Thoracic aorta (tissue), 2 donors: ENCODE measurements at places on chromosomes 11 and 22. TPM values are rescaled to one million over a fixed set of nuclear protein-coding genes. Genes with fewer than 3 reads are reported as not detected.

- H3K27me3 ChIP-seq, result no peaks in the 10 kb centered on the region
- peaks cover 26% of the 10 kb centered on the region for H3K4me1 ChIP-seq
- H3K27ac ChIP-seq, result peak overlapping the region; percentile 93
- peak; percentile 38 for DNase-seq
- no peaks in the 10 kb centered on the region for H3K36me3 ChIP-seq
Measured at GRCh38 chr22:26884921-26885320, 227.5 kb downstream of the MIAT start.

- H3K4me3 ChIP-seq, result peak overlapping the region; percentile 51
- H3K27me3 ChIP-seq, result no peaks in the 10 kb centered on the region
- no peak for DNase-seq
- H3K27ac ChIP-seq, result peak overlapping the region; percentile 100
Measured at GRCh38 chr11:75557666-75558494, 4.2 kb upstream of the SERPINH1 start.

GRCh38 chr22:47238690-47239473, 476.4 kb downstream of the TBC1D22A start:
- no peak overlapping the region for H3K27ac ChIP-seq
- no peaks in the 10 kb centered on the region for H3K4me1 ChIP-seq
- DNase-seq, result no peak
- H3K27me3 ChIP-seq, result no peaks in the 10 kb centered on the region
- H3K4me3 ChIP-seq, result no peak overlapping the region
- no peaks in the 10 kb centered on the region for H3K36me3 ChIP-seq

DNA sequence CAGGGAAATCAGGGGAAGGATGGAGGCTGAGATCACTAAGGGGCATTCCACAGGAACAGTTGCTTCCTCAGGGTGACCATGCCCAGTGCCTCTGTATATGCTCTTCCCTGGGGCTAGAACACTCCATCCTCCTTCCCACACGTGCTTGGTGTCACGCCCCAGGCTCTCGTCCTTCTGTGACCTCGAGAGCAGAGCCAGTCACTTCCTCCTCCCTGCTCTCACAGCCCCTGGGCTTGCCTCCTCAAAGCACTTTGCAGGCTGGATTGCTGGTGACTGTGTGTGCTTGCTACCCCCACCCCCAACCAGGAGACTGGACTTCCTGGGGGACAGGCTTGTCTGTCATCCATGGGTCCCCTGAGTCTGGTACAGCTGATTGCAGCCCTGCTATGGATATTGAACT, 56.5 kb upstream of the AMPD3 start:
- peaks cover 4% of the 10 kb centered on the region for H3K4me1 ChIP-seq
- H3K4me3 ChIP-seq, result no peak overlapping the region
- H3K27ac ChIP-seq, result no peak overlapping the region
- H3K27me3 ChIP-seq, result no peaks in the 10 kb centered on the region
- no peak for DNase-seq
- no peaks in the 10 kb centered on the region for H3K36me3 ChIP-seq

DNA sequence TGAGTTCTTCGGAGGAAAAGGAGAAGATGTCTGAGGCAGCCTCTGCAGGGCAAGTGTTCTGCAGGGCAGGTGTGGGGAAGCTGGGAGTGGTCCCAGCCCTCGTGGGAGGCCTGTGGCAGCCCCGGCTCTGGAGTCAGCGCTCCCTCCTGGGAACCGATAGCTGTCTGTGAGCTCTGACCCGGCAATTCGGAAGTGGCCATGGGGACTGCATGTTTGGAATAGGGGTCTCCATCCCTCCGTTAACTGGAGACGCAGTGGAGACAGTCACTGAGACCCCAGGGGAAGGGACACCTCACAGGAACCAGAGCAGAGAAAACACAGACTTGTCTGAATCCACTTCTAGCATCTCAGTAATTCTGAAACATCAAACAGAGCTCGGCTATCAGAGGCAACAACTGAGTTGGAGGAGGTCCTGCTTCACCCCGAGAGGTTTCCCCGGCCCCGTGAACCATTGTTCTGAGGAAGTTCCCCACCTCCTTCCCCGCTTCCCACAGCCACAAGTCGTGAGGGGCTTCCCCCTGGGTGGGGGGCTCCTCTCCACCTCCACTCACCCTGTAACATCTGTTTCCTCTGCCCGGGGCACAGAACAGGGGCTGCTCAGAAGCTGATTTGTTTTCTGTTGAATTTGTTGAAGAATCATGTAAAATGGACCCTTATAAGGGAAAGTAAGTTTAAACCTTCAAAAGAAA, 99.6 kb downstream of the BRD1 start:
- no peak for DNase-seq
- H3K36me3 ChIP-seq, result no peaks in the 10 kb centered on the region
- no peaks in the 10 kb centered on the region for H3K4me1 ChIP-seq
- no peak overlapping the region for H3K4me3 ChIP-seq
- H3K27ac ChIP-seq, result no peak overlapping the region

DNA sequence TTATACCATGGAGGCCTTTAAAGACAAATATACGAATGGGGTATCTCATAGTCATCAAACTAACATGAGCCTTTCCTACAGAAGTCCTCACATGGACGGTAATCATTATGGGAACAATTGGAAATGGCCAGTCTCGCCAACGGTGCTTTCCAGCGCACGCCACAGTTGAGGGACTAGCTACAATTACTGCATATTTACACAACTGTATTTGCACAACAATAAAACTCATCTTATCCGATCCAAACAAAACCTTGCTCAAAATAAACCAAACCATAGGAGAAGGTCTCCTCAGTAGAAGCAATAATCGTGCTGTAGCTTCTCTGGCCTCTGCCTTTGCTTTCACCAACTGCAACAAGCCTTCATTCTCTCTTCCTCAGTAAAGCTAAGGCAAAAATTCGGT, 5.9 kb downstream of the CADM1 start:
- H3K27me3 ChIP-seq, result no peaks in the 10 kb centered on the region
- peaks cover 13% of the 10 kb centered on the region for H3K4me1 ChIP-seq
- H3K36me3 ChIP-seq, result no peaks in the 10 kb centered on the region
- no peak for DNase-seq

DNA sequence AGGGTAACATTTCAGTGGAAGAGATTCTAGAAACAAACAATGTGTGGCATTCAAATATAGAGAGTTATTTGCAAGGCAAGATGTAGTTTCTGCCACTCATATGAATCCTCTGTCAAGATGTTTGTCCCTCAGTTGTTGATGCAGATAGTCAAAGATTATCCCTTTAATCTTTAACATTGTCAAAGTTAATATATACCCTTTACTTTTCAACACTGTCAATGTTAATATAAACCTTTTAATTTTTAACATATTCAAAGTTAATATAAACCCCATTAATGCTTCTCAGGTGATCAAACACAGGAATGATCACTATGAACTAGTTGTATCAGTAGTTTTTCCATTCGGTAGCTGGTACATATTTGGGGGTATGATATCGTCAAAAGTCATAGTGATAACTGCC, 51.9 kb upstream of the PICALM start:
- no peaks in the 10 kb centered on the region for H3K27me3 ChIP-seq
- peaks cover 14% of the 10 kb centered on the region for H3K4me1 ChIP-seq
- no peaks in the 10 kb centered on the region for H3K36me3 ChIP-seq

DNA sequence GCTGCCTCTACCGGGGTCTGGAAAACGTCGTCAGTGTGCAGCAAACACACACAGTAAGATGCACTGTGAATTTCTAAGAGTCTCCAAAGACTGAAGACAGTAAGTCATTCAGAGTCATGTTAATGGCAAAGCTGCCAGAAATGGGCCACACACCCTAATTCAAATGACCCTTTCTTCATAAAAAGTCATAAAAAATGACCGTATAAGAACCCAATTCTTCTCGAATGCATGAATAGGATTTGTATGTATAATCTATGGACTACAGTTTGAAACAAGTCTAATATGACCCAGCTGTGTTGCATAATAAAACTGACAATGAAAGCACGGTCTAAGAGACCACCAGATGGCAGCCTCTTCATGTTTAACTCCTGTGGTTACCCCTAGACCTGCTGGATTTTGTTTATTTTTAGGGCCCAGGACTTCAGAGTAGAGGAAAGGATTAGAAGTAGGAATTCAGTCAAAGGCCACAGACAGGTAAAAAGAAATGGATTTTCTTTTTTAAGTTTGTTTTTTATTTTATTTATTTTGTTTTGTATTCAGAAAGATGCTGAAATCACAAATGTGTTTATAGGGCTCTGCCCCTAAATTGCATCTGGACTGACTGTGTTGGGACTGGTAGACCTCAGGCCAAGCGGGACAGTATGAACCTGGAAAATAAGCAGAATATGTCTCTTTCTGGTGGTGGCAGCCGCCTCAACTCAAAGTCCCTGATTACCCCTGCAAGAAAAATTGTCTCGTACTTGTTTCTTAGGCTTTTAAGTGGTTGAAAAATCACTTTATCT, 32.1 kb upstream of the SLC5A12 start:
- no peak overlapping the region for H3K27ac ChIP-seq
- no peak overlapping the region for H3K4me3 ChIP-seq
- DNase-seq, result peak; percentile 7
- peaks cover 30% of the 10 kb centered on the region for H3K4me1 ChIP-seq
- H3K27me3 ChIP-seq, result no peaks in the 10 kb centered on the region

GRCh38 chr11:8389029-8389996, 125.6 kb upstream of the LMO1 start:
- no peaks in the 10 kb centered on the region for H3K36me3 ChIP-seq
- H3K27ac ChIP-seq, result no peak overlapping the region
- H3K4me3 ChIP-seq, result peak overlapping the region; percentile 55
- no peaks in the 10 kb centered on the region for H3K27me3 ChIP-seq
- DNase-seq, result no peak

- H3K27me3 ChIP-seq, result no peaks in the 10 kb centered on the region
- no peak for DNase-seq
- no peak overlapping the region for H3K4me3 ChIP-seq
- no peaks in the 10 kb centered on the region for H3K4me1 ChIP-seq
- H3K36me3 ChIP-seq, result no peaks in the 10 kb centered on the region
Measured at GRCh38 chr11:67545280-67545679, 22.0 kb upstream of the CABP2 start.

DNA sequence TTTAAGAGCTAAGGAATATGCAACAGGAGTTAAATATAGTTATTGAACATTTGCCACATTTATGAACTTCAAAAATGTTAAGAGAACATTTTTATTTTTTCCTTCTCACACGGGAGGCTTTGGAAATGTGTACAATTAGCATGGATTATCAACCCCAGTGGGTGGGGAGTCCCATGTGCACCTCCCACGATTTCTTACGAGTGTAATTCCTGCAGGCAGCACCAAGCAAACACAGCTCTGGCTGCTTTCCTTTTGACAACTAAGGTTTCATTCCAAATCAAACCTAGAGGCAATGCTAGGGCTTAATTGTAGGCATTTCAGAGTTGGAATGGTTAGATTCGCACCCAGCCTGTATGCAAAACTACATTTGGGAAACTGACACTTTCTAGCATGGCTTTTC, 460.9 kb downstream of the METTL15 start:
- H3K4me3 ChIP-seq, result no peak overlapping the region
- H3K27ac ChIP-seq, result no peak overlapping the region
- DNase-seq, result no peak
- H3K4me1 ChIP-seq, result peaks cover 16% of the 10 kb centered on the region

DNA sequence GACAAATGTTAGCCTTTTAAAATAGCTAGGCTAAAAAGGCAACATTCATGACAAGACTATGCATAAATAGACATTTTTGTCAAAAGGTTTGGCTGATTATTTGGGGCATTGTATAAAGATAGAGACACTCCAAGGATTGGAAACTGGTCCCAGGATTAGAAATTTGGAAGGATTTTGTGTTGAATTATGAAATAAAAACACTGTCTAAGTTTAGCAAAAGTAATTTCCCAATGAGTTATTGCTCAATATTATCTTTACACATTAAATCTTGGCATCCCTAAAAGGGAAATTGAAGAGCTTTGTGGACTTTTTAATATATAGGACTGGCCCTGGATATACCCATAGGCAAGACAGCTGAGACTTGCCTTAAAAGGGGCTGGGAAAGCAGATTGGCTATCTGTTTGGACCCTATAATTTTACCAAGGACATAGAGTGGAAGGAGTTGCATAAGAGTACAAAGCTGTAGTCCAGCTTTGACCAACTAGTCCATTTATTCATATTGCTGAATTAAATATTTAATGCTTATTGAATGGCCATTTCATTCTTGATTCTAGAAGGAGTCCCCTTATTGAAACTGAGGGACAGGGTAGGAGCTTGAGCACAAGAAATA, 382.7 kb downstream of the METTL15 start:
- no peaks in the 10 kb centered on the region for H3K36me3 ChIP-seq
- peaks cover 4% of the 10 kb centered on the region for H3K4me1 ChIP-seq
- DNase-seq, result no peak
- H3K4me3 ChIP-seq, result no peak overlapping the region
- no peak overlapping the region for H3K27ac ChIP-seq

DNA sequence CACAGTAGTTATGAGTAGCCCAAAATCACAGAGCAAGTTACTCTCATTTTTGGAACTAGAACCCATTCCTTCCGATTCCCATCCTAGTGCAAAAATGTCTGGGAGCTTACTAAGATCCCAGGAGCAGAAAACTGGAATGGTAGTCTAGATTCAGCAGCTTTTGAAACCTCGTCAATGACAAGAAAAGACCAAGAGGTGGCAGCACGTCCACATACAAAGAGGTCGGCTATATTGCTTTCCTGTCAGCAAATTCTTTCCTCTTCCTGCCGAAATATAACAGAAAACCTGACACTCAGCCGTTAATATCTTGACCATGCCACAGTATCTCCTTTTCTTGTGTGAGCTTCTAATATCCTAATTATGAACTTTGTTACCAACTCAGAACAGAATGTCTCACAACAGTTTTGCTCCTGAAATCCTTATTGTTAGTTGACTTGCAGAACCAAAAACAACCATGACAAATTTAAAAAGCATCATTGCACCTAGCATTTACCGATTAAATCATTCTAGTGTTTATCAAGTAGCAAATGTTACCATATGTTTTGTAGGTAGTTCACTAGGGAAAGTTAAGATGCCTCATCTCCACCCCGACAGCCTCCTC, 92.8 kb upstream of the OR9G4 start:
- no peaks in the 10 kb centered on the region for H3K4me1 ChIP-seq
- H3K36me3 ChIP-seq, result no peaks in the 10 kb centered on the region
- H3K4me3 ChIP-seq, result no peak overlapping the region
- H3K27ac ChIP-seq, result no peak overlapping the region
- H3K27me3 ChIP-seq, result no peaks in the 10 kb centered on the region
- no peak for DNase-seq

DNA sequence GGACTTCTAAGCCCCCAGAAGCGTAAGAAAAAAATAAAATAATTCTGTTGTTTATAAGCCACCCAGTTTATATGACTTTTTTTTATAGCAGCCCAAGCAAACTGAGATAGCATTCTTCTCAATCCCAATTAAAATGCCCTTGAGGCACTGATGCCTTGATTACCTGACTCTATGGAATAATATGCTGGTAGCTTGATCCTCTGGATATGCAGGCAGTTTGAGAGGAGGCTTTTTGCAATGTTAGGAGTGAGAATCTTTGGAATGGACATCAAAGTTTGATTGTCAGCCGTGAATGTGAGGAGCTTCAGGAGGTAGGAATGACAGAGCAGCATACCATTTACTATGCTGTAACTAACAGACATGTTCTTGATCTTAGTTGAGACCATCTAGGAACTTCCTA, 275.6 kb downstream of the AASDHPPT start:
- DNase-seq, result no peak
- no peak overlapping the region for H3K27ac ChIP-seq
- H3K27me3 ChIP-seq, result no peaks in the 10 kb centered on the region
- H3K4me3 ChIP-seq, result no peak overlapping the region
- H3K4me1 ChIP-seq, result no peaks in the 10 kb centered on the region
- H3K36me3 ChIP-seq, result no peaks in the 10 kb centered on the region

- DNase-seq, result no peak
- H3K4me1 ChIP-seq, result peaks cover 14% of the 10 kb centered on the region
- H3K4me3 ChIP-seq, result no peak overlapping the region
- H3K27me3 ChIP-seq, result no peaks in the 10 kb centered on the region
Measured at GRCh38 chr11:62843466-62843865, 4.1 kb upstream of the WDR74 start.

ELFN2 gene
- not detected for total RNA-seq

GVQW3 gene
- total RNA-seq, result 0.68 TPM

MPPED2 gene
- total RNA-seq, result 16.0 TPM
